ENCODE measurements at places on chromosomes 4 and X. TPM values are rescaled to one million over a fixed set of nuclear protein-coding genes. Genes with fewer than 3 reads are reported as not detected.

ADRA2C gene
- total RNA-seq: 0.92 TPM

TLR2 gene
- 7.1 TPM for total RNA-seq

STATH gene
- 68.2 TPM for total RNA-seq

MAP7D2 gene
- 0.72 TPM for total RNA-seq

TMEM271 gene
- 0.41 TPM for total RNA-seq

UGT2A1 gene
- not detected for total RNA-seq

CSAG1 gene
- not detected for total RNA-seq

VAMP7 gene
- 31.3 TPM for total RNA-seq

GAGE12H gene
- not detected for total RNA-seq

UGT8 gene
- total RNA-seq: 5.5 TPM

PI4K2B gene
- 19.6 TPM for total RNA-seq

NDST4 gene
- total RNA-seq: 1.3 TPM

CXCL10 gene
- total RNA-seq: not detected

TBC1D9 gene
- total RNA-seq: 30.0 TPM

ASB11 gene
- total RNA-seq: 43.3 TPM

HTN1 gene
- total RNA-seq: not detected

SLC10A4 gene
- total RNA-seq: 1.8 TPM

ANXA10 gene
- not detected for total RNA-seq

ASB12 gene
- total RNA-seq: 5.7 TPM

ADGRL3 gene
- 33.3 TPM for total RNA-seq

TLL1 gene
- 11.9 TPM for total RNA-seq

NPFFR2 gene
- not detected for total RNA-seq

GPR78 gene
- total RNA-seq: 1.3 TPM

F11 gene
- total RNA-seq: 0.62 TPM

PARM1 gene
- total RNA-seq: 29.5 TPM

GNRHR gene
- not detected for total RNA-seq

SOWAHB gene
- total RNA-seq: 0.82 TPM

SPANXB1 gene
- not detected for total RNA-seq

CDS1 gene
- 4.5 TPM for total RNA-seq

PDCL2 gene
- not detected for total RNA-seq

DNAJB14 gene
- 40.5 TPM for total RNA-seq

ZRSR2 gene
- total RNA-seq: 3.4 TPM

CSN1S1 gene
- total RNA-seq: not detected

TBCK gene
- 72.9 TPM for total RNA-seq

NHSL2 gene
- 10.2 TPM for total RNA-seq

RAB9B gene
- 36.2 TPM for total RNA-seq

PLXNA3 gene
- 15.4 TPM for total RNA-seq

WDR19 gene
- total RNA-seq: 33.4 TPM

MRPS18C gene
- 24.7 TPM for total RNA-seq

F8A2 gene
- total RNA-seq: not detected

SAGE1 gene
- total RNA-seq: not detected

IQCM gene
- not detected for total RNA-seq

SPIN3 gene
- 15.8 TPM for total RNA-seq

CXCL3 gene
- total RNA-seq: 1.4 TPM

MAGEE1 gene
- 2.7 TPM for total RNA-seq

SLC6A14 gene
- 3.2 TPM for total RNA-seq

PPP1R2C gene
- not detected for total RNA-seq

SHOX gene
- not detected for total RNA-seq

MGARP gene
- not detected for total RNA-seq

TEX13D gene
- total RNA-seq: not detected

Data from tongue (tissue), 3 donors.